Suprapubic skin (tissue), 4 donors: ENCODE measurements at places on chromosomes 13 and 19.

DNA sequence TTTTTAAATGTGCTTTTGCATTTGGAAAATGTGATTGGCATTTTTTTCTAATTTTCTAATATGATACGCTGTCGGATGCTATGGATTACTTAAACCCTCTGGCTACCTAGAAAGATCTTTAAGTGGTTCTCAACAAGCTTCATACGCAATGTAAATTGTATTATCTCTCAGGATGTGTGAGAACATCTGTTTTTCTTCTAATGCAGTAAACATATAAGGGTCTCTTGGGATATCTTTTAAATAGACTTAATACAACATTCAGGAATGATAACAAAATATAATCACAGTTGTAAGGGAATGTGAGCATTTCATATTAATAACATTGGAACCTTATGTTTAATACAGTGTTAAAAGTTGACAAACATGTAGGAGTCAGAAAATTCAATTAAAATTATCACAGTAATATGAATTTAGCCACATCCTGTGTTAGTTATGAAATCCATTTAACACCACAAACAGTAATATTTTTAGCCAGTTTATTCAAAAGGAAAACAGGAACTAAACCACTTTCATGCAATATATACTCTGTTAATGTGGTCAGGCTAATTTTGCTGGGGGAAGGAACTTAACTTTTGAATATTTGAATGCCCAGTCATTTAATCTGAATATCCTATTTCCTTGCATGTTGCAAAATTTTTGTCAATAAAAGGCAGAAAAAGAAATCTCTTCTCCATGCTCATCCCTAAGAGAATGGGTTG lies 15.0 kb upstream of the ALOX5AP start:
- no peak for DNase-seq

DNA sequence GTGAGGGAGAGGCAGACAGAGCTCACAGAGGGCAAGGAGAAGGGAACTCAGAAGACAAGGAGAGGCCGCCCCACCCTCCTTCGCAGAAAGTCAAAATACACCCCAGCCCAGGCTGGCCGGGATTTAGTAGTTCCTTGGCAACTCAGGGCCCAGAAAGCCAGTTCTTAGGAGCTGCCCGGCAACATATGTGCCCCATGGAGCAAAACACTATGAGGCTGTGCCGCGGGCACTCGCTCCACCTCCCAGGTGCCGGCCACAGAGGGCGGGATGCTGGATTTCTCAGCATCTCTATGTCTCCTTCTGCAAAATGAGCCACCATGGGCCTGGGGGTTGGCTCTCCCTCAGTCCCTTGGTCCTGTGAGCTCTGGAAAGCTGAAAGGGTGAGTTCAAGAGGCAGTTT lies 93.8 kb upstream of the CACNA1A start:
- no peak for DNase-seq

DNA sequence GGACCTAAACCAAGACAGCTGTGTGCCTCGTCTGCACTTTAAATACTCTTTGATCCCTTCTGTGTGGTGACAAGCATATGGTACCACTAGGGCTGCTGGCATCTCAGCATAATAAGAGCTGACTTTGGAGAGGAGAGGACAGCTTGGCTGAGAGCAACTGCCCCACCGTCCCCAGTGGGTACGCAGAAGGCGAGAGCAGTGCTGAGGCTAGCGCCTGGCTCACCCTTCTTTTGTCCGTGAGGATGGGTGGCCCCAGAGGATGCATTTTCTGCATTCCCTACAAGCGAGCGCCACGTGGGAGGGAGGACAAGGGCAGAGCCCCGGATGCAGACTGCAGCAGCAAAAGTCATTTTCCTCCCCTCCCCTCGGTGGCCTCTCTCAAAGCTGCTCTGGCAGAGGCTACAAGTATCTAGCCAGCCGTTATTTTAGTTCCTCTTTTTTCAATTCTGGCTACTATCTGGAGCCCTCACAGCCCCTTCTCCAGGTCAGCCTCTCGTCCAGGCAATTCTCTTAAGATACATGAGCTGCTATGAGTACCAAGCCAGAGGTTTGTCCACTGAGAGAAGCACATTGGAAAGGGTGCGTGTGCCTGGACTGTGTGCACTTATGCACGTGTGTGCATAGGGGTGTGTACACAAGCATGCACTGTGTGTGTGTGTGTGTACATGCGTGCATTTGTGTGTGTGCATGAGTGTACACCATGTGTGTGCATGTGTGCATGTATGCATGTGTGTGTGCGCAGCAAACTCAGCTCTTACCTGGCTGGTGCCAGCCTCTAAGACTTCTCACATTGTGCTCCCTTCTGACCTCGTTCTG lies 51.3 kb downstream of the RAB20 start:
- no peak for DNase-seq

DNA sequence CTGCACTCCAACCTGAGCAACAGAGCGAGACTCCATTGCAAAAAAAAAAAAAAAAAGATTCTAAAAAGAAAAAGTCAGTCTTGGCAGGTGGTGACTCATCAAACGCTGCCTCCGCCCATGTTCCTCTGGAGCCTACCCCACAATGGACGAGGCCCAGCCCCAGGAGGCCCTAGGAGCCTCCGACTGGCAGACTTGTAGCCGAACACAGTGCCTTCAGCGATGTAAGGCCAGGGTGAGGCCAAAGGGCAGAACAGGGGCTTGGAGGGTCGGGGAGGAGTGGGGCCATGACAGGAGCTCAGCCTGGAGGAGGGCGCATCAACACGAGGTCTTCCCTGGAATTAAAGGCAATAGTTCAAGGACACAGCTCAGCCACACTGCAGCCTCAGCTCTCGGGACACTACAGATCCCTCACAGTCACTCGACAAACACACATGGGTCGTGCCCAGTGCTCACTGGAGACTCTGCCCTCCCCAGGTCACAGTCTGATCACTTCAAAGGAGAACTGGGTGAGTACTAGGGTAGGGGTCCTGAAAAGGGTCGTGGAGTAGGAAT lies 5.1 kb downstream of the USE1 start:
- DNase-seq, result no peak

- no peak for DNase-seq
Measured at GRCh38 chr13:65217471-65217995, 2012.6 kb downstream of the PCDH9 start.

GRCh38 chr19:7961920-7962626 lies 18.6 kb upstream of the TIMM44 start:
- DNase-seq, result no peak

DNA sequence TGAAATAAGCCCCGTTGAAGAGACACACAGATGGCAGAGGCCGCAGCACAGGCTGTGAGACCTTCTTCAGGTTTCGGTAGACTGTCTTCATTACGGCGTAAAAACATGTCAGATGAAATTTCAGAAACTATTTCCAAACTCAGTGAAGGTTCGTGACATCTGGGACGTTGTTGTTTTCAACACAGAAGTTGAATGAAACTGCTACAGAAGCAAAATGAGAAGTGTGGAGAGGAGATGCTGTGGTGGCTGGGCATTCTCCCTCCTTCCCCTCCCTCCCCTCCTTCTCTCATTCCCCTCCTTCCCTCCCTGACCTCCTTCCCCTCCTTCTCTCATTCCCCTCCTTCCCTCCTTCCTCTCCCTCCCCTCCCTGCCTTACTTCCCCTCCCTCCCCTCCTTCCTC lies 113.6 kb downstream of the ATP11A start:
- DNase-seq, result no peak
